HFFc6 (cell line): ENCODE measurements at places on chromosomes 1 and 21. TPM values are rescaled to one million over a fixed set of nuclear protein-coding genes. Genes with fewer than 3 reads are reported as not detected.

RCSD1 gene
- not detected in 3 replicates for total RNA-seq

SERINC2 gene
- 200 to 248 TPM (median 247 TPM) in 3 replicates for total RNA-seq

MAP3K7CL gene
- 5.9 to 11.3 TPM (median 9.9 TPM) in 3 replicates for total RNA-seq

EFHD2 gene
- total RNA-seq, result 43.1 to 65.2 TPM (median 48.3 TPM) in 3 replicates

IFI44 gene
- 1.4 to 2.9 TPM (median 1.7 TPM) in 3 replicates for total RNA-seq

TENT5C gene
- total RNA-seq, result 0.47 to 0.84 TPM (median 0.55 TPM) in 3 replicates

OR13G1 gene
- total RNA-seq, result not detected in 3 replicates

GNAT2 gene
- 0.40 to 0.58 TPM in 2 of 3 replicates, not detected in the other for total RNA-seq

CYP4A22 gene
- total RNA-seq, result not detected in 3 replicates

LIN28A gene
- total RNA-seq, result not detected in 3 replicates

MPL gene
- not detected in 3 replicates for total RNA-seq

DPH2 gene
- total RNA-seq, result 17.7 to 21.9 TPM (median 18.4 TPM) in 3 replicates

MIXL1 gene
- not detected in 3 replicates for total RNA-seq

VSIG8 gene
- not detected in 3 replicates for total RNA-seq
